ENCODE measurements at places on chromosomes 5 and 9.

GRCh38 chr5:154103233-154103632 lies 64.5 kb downstream of the MFAP3 start:
- no peak overlapping the region for H3K4me3 ChIP-seq
- H3K36me3 ChIP-seq, result no peaks in the 10 kb centered on the region
- H3K27ac ChIP-seq, result no peak overlapping the region
- H3K27me3 ChIP-seq, result peaks cover 2% of the 10 kb centered on the region
- no peaks in the 10 kb centered on the region for H3K4me1 ChIP-seq

DNA sequence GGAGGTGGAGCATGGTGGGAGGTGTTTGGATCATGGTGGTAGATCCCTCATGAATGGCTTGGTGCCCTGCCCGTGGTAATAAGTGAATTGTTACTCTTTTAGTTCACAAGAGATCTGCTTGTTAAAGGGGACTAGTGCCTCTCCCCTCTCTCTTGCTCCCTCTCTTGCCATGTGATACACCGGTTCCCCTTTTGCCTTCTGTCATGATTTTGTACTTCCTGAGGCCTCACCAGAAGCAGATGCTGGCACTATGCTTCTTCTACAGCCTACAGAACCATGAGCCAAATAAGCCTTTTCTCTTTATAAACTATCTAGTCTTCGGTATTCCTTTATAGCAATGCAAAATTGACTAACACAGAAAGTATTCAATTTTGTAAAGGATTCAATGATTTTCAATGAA lies 817.1 kb downstream of the TLR4 start:
- no peak overlapping the region for H3K4me3 ChIP-seq
- DNase-seq, result no peak
- H3K4me1 ChIP-seq, result no peaks in the 10 kb centered on the region
- no peaks in the 10 kb centered on the region for H3K36me3 ChIP-seq
- no peaks in the 10 kb centered on the region for H3K27me3 ChIP-seq

GRCh38 chr5:59988396-59988795 lies 94.9 kb upstream of the PDE4D start:
- DNase-seq, result no peak
- H3K4me3 ChIP-seq, result no peak overlapping the region
- H3K27me3 ChIP-seq, result no peaks in the 10 kb centered on the region
- H3K36me3 ChIP-seq, result no peaks in the 10 kb centered on the region
- H3K4me1 ChIP-seq, result no peaks in the 10 kb centered on the region

- no peak for DNase-seq
- no peaks in the 10 kb centered on the region for H3K27me3 ChIP-seq
- H3K36me3 ChIP-seq, result no peaks in the 10 kb centered on the region
- no peaks in the 10 kb centered on the region for H3K4me1 ChIP-seq
- H3K4me3 ChIP-seq, result no peak overlapping the region
- no peak overlapping the region for H3K27ac ChIP-seq
Measured at GRCh38 chr5:172800088-172800551, 29.1 kb upstream of the DUSP1 start.

- peaks cover 68% of the 10 kb centered on the region for H3K4me1 ChIP-seq
- H3K36me3 ChIP-seq, result no peaks in the 10 kb centered on the region
- H3K27ac ChIP-seq, result no peak overlapping the region
- no peak for DNase-seq
Measured at GRCh38 chr9:27368316-27368985, 71.5 kb upstream of the EQTN start.

DNA sequence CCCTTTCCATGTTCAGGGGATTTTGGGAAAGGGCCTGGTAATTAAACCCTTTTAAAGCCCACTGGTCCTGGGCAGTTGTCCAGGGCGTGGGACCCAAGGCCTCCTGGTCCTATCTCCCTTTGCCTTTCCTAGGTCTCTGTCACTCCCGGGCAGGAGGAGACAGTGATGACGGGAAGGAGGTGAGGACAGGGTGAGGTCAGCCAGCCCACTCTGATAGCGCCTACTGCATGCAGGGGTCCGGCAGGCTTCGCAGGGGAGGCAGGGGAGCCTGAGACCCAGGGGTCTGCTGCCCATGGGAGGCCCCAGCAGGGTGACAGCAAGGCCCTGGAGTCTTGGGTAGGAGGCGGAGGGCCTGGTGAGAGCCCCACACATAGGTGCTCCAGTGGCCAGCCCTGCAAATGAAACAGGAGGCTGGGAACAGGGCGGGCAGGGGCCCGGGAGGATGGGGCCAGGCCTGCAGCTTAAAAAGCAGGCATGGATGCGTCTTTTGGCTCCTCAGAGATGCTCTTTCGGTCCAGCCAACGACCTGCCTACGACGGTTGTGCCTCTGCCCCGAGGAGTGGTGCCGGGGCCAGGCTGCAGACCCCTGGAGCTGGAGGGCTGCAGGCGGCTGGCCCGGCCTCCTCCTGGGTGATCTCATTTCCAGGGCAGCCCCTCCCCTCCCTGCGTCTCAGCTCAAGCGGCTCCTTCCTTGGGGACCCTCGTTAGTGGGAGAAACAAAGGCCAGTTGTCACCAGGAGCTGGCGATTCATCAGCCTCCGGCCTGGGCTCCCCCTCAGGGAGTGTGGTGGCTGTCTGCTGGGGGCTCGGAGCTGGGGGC lies 6.7 kb upstream of the RXRA start:
- no peak overlapping the region for H3K27ac ChIP-seq
- no peaks in the 10 kb centered on the region for H3K36me3 ChIP-seq
- no peaks in the 10 kb centered on the region for H3K27me3 ChIP-seq
- no peak overlapping the region for H3K4me3 ChIP-seq
- no peak for DNase-seq

- DNase-seq, result peak; percentile 60
- H3K27me3 ChIP-seq, result no peaks in the 10 kb centered on the region
- no peaks in the 10 kb centered on the region for H3K36me3 ChIP-seq
- H3K4me1 ChIP-seq, result peaks cover 18% of the 10 kb centered on the region
- peak overlapping the region; percentile 13 for H3K27ac ChIP-seq
Measured at GRCh38 chr5:68369457-68370125, 154.0 kb downstream of the PIK3R1 start.

GRCh38 chr5:76283670-76284069 lies 119.4 kb upstream of the IQGAP2 start:
- no peaks in the 10 kb centered on the region for H3K27me3 ChIP-seq
- H3K4me1 ChIP-seq, result no peaks in the 10 kb centered on the region
- H3K36me3 ChIP-seq, result no peaks in the 10 kb centered on the region
- H3K27ac ChIP-seq, result no peak overlapping the region
- H3K4me3 ChIP-seq, result no peak overlapping the region
- no peak for DNase-seq

DNA sequence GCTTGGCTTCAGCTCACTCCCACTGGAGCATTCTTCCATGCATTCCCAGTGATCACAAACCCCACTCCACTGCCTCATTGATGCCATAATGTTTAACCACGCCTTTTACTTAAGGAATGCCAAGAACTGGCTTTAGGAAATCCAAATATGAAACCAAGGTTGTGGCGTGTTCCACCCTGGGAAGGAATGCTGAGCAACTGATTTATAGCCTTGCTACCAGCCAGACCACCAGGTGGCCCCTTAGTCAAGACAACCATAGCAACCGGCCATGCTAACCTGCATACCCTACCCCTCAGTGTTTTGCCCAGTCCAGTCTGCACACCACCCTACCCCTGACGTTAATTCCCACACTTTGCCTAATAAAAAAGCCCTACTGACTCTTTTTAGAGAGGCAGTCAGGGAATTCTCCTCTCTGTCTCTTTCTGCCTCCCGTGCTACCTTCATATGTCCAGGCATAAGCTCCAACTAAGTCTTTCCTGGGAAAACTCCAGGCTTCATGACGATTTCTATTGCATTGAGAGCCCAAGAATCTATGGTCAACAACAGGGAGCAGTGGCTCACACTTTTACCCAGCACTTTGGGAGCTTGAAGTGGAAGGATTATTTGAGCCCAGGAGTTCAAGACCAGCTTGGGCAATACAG lies 27.0 kb upstream of the PRRC2B start:
- H3K27ac ChIP-seq, result no peak overlapping the region
- peak; percentile 24 for DNase-seq
- no peak overlapping the region for H3K4me3 ChIP-seq
- no peaks in the 10 kb centered on the region for H3K36me3 ChIP-seq
- H3K27me3 ChIP-seq, result no peaks in the 10 kb centered on the region

GRCh38 chr5:103327451-103327850 lies 68.9 kb downstream of the MACIR start:
- no peaks in the 10 kb centered on the region for H3K27me3 ChIP-seq
- H3K27ac ChIP-seq, result no peak overlapping the region
- H3K4me3 ChIP-seq, result no peak overlapping the region
- no peaks in the 10 kb centered on the region for H3K36me3 ChIP-seq
- no peaks in the 10 kb centered on the region for H3K4me1 ChIP-seq
- DNase-seq, result no peak

DNA sequence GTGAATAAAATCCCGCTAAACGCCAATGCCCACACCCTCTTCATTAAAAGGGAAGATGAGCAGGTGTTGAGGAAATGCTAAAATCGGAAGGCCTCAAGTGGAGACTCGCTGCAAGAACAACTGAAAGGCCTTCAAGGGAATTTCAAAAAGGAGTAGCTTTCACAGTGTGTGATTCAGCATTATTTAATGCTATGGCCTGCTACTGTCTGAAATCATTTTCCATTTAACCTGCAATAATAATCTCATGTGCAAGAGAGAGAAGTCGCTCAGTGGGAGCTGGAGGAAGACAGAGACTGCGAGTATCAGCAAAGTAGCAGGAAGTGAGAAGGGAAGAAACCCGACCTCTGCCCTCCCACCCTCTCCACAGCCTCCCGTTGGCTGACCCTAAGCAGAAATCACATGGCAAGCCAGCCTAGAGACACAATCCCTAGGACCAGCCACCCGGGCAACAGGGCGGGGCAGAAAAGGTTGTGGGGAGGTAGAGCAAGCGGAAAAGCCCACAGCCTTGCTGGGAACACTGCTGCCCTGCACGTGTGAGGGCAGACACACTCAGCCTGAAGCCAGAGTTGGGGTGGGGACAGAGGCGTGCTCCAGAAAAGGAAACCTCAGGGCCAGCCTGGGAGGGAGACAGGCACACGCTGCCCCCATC lies 39.9 kb upstream of the CTSL start:
- H3K36me3 ChIP-seq, result no peaks in the 10 kb centered on the region
- no peaks in the 10 kb centered on the region for H3K27me3 ChIP-seq
- no peak for DNase-seq
- no peaks in the 10 kb centered on the region for H3K4me1 ChIP-seq

DNA sequence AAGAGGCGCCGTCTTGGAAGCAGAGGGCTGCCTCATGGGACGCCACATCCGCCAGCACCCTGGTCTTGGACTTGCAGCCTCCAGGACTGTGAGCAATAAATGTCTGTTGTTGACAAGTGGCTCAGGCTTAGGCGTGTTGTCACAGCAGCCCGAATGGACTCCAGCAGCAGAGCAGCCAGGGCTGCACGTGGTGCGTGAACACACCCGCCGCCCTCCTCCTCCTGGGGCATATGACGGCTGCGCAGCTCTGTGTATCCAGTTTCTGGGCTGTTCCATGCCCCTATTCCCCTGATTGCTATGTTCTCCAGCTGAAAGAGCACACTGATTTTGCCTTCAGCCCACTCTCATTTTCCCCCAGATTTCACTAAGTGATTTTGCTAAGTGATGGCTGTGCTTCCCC lies 36.0 kb upstream of the CLPTM1L start:
- DNase-seq, result no peak
- H3K4me3 ChIP-seq, result no peak overlapping the region
- H3K27ac ChIP-seq, result no peak overlapping the region
- no peaks in the 10 kb centered on the region for H3K27me3 ChIP-seq

- H3K27me3 ChIP-seq, result no peaks in the 10 kb centered on the region
- peaks cover 5% of the 10 kb centered on the region for H3K36me3 ChIP-seq
- H3K4me1 ChIP-seq, result peaks cover 28% of the 10 kb centered on the region
- H3K4me3 ChIP-seq, result peak overlapping the region; percentile 87
Measured at GRCh38 chr5:137752905-137753690, 1.1 kb downstream of the HNRNPA0 start.

DNA sequence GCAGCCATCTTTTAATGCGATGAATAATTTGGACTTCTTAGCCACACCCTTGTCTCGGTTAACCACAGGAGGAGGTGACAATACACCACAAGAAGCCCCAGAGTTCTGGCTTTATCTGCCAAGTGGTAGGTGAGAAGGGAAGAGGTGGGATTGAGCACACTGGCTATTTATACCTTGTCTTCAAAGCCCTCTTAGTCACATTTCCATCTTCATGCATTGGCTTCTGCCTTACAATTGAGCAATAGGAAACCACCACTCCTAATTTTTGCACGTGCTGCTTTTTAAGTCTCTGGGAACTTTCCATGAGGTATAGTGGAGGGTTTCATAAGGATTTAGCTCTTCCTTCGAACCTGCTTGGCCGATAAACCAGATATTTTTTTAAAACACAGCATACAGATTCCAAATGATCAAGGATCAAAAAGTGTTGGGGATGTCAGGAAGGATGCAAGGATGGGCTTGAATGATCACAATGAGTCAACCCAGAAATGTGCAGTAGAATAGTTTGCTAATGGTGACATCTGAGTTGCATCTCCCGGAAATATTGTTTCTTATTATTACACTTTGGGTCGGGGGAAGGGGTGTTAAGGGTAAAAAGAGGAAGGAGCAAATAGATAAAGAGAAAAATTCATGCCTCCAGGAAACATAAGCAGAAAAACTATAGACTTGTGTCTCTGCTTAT lies 25.5 kb downstream of the PLAC8L1 start:
- no peak overlapping the region for H3K27ac ChIP-seq

GRCh38 chr5:150648294-150649107 lies 8.0 kb downstream of the SYNPO start:
- no peak overlapping the region for H3K4me3 ChIP-seq
- peaks cover 19% of the 10 kb centered on the region for H3K36me3 ChIP-seq
- no peaks in the 10 kb centered on the region for H3K27me3 ChIP-seq
- H3K4me1 ChIP-seq, result no peaks in the 10 kb centered on the region
- no peak for DNase-seq
- no peak overlapping the region for H3K27ac ChIP-seq

- no peak for DNase-seq
- no peak overlapping the region for H3K27ac ChIP-seq
- no peaks in the 10 kb centered on the region for H3K27me3 ChIP-seq
Measured at GRCh38 chr5:106127985-106128384, 1542.8 kb downstream of the EFNA5 start.

DNA sequence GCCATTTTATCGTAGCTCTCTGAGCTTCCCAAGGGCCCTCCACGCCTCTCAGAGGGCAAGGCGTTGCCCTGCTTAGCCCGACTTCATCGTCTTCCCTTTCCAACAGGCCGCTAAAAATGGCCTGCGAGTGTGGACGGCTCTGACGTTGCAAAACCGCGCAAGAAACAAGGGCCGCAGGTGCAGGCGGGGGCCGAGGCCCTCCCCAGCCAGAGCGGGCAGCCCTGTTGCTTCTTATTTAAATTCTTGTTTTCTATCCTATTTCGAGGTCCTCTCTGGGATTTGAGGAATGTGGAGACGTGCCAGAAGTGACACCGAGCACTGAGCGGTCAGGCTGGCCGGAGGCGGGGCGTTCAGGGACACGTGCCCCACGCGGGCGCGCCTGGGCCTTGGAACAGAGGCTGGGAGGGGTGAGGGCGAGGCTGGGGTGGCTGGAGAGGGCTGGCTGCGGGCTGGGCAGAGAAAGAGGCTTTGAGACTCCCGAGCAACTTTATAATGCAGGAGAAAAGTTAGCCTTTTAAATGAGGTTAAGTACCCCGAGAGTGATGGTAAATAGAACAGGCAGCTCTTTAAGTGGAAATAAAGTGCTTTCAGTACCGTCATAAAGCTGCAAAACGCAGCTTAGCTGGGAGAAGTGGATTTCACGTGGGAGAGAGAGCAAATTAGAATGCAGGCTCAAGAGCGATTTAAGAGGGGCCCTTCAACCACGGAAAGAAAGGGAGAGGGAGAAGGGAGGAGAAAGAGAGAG lies 243.6 kb downstream of the AUH start:
- H3K27ac ChIP-seq, result no peak overlapping the region
- peaks cover 11% of the 10 kb centered on the region for H3K4me1 ChIP-seq
- H3K27me3 ChIP-seq, result no peaks in the 10 kb centered on the region

- DNase-seq, result no peak
- no peak overlapping the region for H3K4me3 ChIP-seq
- H3K4me1 ChIP-seq, result peaks cover 6% of the 10 kb centered on the region
- no peaks in the 10 kb centered on the region for H3K36me3 ChIP-seq
- H3K27me3 ChIP-seq, result no peaks in the 10 kb centered on the region
- H3K27ac ChIP-seq, result no peak overlapping the region
Measured at GRCh38 chr9:76877961-76878360, 28.0 kb downstream of the PRUNE2 start.

All from B cell (primary cell).